Activated T-cell treated with anti-CD3 and anti-CD28 coated beads, Interleukin-2, amount 50 U/mL, for 72 hours (primary cell): ENCODE measurements at places on chromosomes 3 and 15. TPM values are rescaled to one million over a fixed set of nuclear protein-coding genes. Genes with fewer than 3 reads are reported as not detected.

PLSCR2 gene
- total RNA-seq = not detected

KNG1 gene
- total RNA-seq = not detected

SH2D7 gene
- not detected for total RNA-seq

CDCP1 gene
- total RNA-seq = 1.2 TPM

GABRG3 gene
- total RNA-seq = not detected

SH3GL3 gene
- total RNA-seq = 0.19 TPM

SCAANT1 gene
- total RNA-seq = not detected

IRAK2 gene
- total RNA-seq = 11.8 TPM

ALPK3 gene
- total RNA-seq = 0.46 TPM

THSD4 gene
- total RNA-seq = not detected

CPEB1 gene
- total RNA-seq = 1.1 TPM

C2CD4B gene
- total RNA-seq = 0.90 TPM

APBA2 gene
- 9.1 TPM for total RNA-seq

TTLL13 gene
- total RNA-seq = 0.24 TPM

REC114 gene
- total RNA-seq = not detected

STRIT1 gene
- not detected for total RNA-seq

STAB1 gene
- 0.12 TPM for total RNA-seq

KIF23 gene
- 56.2 TPM for total RNA-seq

NR2F2 gene
- not detected for total RNA-seq

GOLGA6A gene
- total RNA-seq = 0.46 TPM

FAM107A gene
- total RNA-seq = not detected

ISL2 gene
- total RNA-seq = 0.83 TPM

CPB1 gene
- total RNA-seq = not detected

PARP15 gene
- total RNA-seq = 23.7 TPM

USP19 gene
- 65.5 TPM for total RNA-seq

ERICH6 gene
- total RNA-seq = 0.19 TPM

LTK gene
- 1.7 TPM for total RNA-seq

GOLGA6L7 gene
- total RNA-seq = not detected

PRTG gene
- total RNA-seq = 0.25 TPM

OR5H2 gene
- total RNA-seq = not detected

GP5 gene
- total RNA-seq = 1.9 TPM

MANF gene
- 141 TPM for total RNA-seq

RARRES1 gene
- total RNA-seq = 0.41 TPM

CADM2 gene
- total RNA-seq = not detected

UROC1 gene
- not detected for total RNA-seq

P2RY1 gene
- total RNA-seq = 2.4 TPM

ARGFX gene
- not detected for total RNA-seq

PP2D1 gene
- not detected for total RNA-seq

HGD gene
- 1.8 TPM for total RNA-seq

CPN2 gene
- total RNA-seq = not detected

ATP8B4 gene
- 21.3 TPM for total RNA-seq

STRA6 gene
- 0.43 TPM for total RNA-seq

LMCD1 gene
- total RNA-seq = 2.9 TPM

ADIPOQ gene
- 0.05 TPM for total RNA-seq

FRMD5 gene
- 0.77 TPM for total RNA-seq

KLHL40 gene
- total RNA-seq = not detected

SKOR1 gene
- total RNA-seq = 0.31 TPM

POLQ gene
- total RNA-seq = 17.9 TPM

ROPN1 gene
- total RNA-seq = not detected
